ENCODE measurements at places on chromosomes 1 and 21.

- ATAC-seq = peak; percentile 43
Measured at GRCh38 chr1:231626951-231627614, 493 bp downstream of the DISC1 start.

DNA sequence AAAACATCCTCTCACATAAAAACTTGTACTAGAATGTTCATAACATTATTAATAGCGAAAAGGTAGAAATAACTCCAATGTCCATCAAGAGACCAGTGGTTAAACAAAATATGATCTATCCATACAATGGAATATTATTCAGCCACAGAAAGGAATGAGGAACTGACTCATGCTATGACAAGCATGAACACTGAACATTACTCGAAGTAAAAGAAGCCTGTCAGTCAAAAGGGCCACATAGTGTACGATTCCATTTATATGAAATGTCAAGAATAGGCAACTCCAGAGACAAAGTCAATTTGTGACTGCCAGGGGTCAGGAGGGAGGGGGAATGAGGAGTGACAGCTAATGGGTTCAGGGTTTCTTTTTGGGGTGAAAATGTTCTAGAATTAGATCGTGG lies 2.3 kb downstream of the VPS26C start:
- ATAC-seq = no peak

- ATAC-seq = no peak
Measured at GRCh38 chr1:3842912-3843311, 14.1 kb downstream of the CEP104 start.

GRCh38 chr1:1602304-1602967 lies 2.5 kb upstream of the FNDC10 start:
- no peak for ATAC-seq

DNA sequence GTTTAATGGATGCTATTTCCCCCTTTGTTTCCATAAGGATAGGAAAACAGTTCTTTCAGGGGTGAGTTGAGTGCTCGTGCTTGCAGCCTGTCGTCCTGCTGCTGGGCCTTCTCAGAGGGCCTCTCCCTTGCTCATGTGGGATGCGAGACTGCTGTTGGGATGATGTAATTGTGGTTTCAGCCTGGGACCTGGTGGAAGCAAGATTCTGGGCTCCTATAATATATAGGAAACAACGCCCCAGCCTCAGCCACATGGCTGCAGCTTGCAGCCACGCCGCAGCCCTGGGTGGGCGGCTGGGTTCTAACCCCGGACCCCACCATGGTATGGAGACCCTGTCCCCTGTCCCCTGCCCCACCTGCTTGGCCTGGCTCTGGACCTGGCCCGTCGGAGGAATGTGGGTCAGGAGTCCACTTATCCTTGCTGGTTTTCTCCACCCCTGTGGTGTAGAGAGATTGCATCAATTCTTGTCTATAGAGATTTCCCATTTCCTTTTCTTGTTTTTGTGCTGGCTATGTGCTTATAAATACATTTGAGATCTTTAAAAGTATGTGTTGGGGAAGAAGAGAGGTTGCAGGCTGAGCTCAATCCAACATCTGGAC lies 357.8 kb downstream of the SIPA1L2 start:
- no peak for ATAC-seq

DNA sequence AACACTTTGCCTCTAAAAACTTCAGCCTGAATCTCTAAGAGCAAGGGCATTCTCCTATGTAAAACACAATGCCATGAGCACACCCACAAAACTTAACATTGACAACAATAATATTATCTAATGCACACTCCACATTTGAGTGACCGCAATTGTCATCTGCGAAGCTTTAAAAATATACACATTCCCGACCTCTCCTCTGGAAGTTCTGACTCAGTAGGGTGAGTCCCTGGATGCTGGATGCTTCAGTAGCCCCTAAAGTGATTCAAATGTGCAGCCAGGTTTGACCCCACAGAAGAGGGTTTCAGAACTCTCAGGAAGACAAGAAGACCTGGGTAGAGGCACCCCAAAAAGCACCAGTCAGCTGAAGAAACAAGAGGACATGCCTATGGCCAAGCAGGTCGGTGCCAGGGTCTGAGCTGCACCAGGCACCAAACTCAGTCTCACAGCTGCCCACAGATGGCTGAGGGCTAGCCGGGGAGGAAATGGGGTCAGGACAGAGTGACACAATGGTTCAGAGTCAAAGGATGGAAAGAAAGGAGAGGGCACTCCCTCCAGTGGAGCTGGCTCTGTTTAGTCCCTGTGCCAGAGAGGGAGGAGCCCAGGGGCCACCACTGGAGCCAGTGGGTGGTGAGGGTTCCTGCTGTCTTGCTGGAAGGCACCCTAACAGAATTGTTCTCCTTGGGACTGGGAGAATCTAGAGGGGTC lies 17.4 kb downstream of the PIK3C2B start:
- no peak for ATAC-seq

- no peak for ATAC-seq
Measured at GRCh38 chr1:184640505-184640904, 114.2 kb downstream of the EDEM3 start.

- ATAC-seq = no peak
Measured at GRCh38 chr1:153363641-153364040, 6.0 kb downstream of the S100A9 start.
